HCT116 (cell line): ENCODE measurements at places on chromosomes 13 and 19. TPM values are rescaled to one million over a fixed set of nuclear protein-coding genes. Genes with fewer than 3 reads are reported as not detected.

The DNAJC15 gene
- 10.8 TPM for total RNA-seq

DNA sequence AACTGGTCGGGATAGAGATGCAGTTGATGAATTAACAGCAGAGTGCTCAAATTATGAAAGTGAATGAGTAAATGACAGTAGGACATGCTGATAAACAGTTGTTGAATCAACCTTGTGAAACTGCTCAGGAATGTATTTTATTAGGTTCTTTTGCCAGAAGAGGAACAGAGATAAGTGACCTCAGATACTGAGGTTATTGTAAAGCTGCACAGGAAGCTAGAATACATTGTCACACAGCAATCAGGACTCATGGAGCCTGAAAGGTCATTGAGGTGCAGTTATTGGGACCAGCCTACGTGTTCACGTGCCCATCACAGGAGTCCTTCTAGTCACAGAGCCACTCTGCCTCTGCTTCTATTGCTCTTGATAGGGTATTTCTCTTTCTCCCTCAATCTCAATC, 47.5 kb upstream of the MED4 start:
- no peak overlapping the region for H3K27ac ChIP-seq
- no peaks in the 10 kb centered on the region for H3K4me1 ChIP-seq
- H3K36me3 ChIP-seq: no peaks in the 10 kb centered on the region
- DNase-seq: no peak
- H3K4me3 ChIP-seq: no peak overlapping the region

DNA sequence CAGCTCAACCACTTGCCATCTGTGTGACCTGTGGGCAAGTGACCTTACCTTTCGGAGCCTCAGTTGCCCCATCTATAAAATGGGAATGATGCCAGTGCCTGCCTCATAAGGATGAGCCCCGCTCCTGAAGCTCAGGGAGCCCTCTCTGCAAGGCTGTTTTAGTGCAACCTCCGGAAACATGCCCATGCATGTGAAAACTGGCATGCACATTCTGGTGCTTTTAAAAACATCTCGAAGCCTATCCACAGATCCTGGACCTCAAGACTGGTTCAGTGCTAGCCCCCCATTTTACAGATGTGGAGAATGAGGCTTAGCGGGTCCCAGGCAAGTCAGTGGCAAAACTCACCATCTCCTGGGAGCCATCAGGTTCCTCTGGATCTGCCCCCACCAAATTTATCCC, 5.6 kb downstream of the CADM4 start:
- H3K27me3 ChIP-seq: peaks cover 6% of the 10 kb centered on the region; the same call in 1 of the 2 replicates
- no peaks in the 10 kb centered on the region for H3K36me3 ChIP-seq
- H3K4me3 ChIP-seq: no peak overlapping the region
- peaks cover 7% of the 10 kb centered on the region; the same call in 1 of the 2 replicates for H3K4me1 ChIP-seq
- no peak overlapping the region for H3K27ac ChIP-seq

- no peak for DNase-seq
- no peaks in the 10 kb centered on the region for H3K4me1 ChIP-seq
- no peak overlapping the region for H3K4me3 ChIP-seq
- H3K36me3 ChIP-seq: no peaks in the 10 kb centered on the region
- H3K27ac ChIP-seq: no peak overlapping the region
These were observed 35.2 kb downstream of the TSC22D1 start for GRCh38 chr13:44540761-44541434.

- peaks cover under 1% of the 10 kb centered on the region; the same call in 1 of the 2 replicates for H3K4me1 ChIP-seq
- no peaks in the 10 kb centered on the region for H3K27me3 ChIP-seq
- no peak for DNase-seq
- H3K27ac ChIP-seq: no peak overlapping the region
- no peak overlapping the region for H3K4me3 ChIP-seq
These were observed 6.4 kb downstream of the TNFAIP8L1 start for GRCh38 chr19:4645718-4646117.

The RINL gene
- 28.6 TPM for total RNA-seq

The GRIN3B gene
- 0.69 TPM for total RNA-seq

The FGF21 gene
- 0.81 TPM for total RNA-seq

- DNase-seq: no peak
- no peak overlapping the region for H3K4me3 ChIP-seq
- no peaks in the 10 kb centered on the region for H3K27me3 ChIP-seq
- no peaks in the 10 kb centered on the region for H3K36me3 ChIP-seq
- H3K4me1 ChIP-seq: no peaks in the 10 kb centered on the region
These were observed 9.7 kb downstream of the CLEC4G start for GRCh38 chr19:7722231-7722651.

GRCh38 chr13:32904266-32904665, 112.0 kb upstream of the KL start:
- H3K27ac ChIP-seq: no peak overlapping the region
- H3K4me1 ChIP-seq: peaks cover 3% of the 10 kb centered on the region; the same call in 1 of the 2 replicates
- no peak for DNase-seq
- H3K4me3 ChIP-seq: no peak overlapping the region
- no peaks in the 10 kb centered on the region for H3K27me3 ChIP-seq

The ZNF837 gene
- 3.2 TPM for total RNA-seq

DNA sequence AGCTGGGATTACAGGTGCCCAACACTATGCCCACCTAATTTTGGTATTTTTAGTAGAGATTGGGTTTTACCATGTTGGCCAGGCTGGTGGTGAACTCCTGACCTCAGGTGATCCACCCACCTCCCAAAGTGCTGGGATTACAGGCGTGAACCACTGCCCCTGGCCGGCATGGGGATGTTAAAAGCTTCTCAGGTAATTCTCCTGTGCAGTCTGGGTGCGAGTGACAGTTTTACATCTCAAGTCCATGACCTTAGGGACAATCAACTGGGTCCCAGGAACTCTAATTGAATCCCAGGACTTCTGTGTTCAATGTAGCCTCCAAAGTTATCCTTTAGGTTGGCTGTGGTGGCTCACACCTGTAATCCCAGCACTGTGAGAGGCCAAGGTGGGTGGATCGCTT, 100.1 kb upstream of the TSHZ3 start:
- no peaks in the 10 kb centered on the region for H3K4me1 ChIP-seq
- no peak overlapping the region for H3K27ac ChIP-seq
- DNase-seq: no peak
- no peaks in the 10 kb centered on the region for H3K27me3 ChIP-seq

- no peaks in the 10 kb centered on the region for H3K36me3 ChIP-seq
- H3K4me3 ChIP-seq: no peak overlapping the region
- no peak for DNase-seq
- peaks cover 27% of the 10 kb centered on the region for H3K4me1 ChIP-seq
These were observed 26.8 kb upstream of the ADGRE5 start for GRCh38 chr19:14354445-14354844.

GRCh38 chr13:64877176-64877575, 2353.0 kb downstream of the PCDH9 start:
- no peaks in the 10 kb centered on the region for H3K27me3 ChIP-seq
- H3K4me1 ChIP-seq: no peaks in the 10 kb centered on the region
- no peak for DNase-seq
- H3K4me3 ChIP-seq: no peak overlapping the region

- H3K27me3 ChIP-seq: 0 out of 2 replicates have a peak, but pooled peaks cover 4% of the 10 kb centered on the region
- DNase-seq: no peak
These were observed 85.9 kb upstream of the SOX1 start for GRCh38 chr13:111981006-111981405.

- H3K4me1 ChIP-seq: peaks cover 4% of the 10 kb centered on the region
- no peak overlapping the region for H3K27ac ChIP-seq
- no peaks in the 10 kb centered on the region for H3K36me3 ChIP-seq
- no peak overlapping the region for H3K4me3 ChIP-seq
These were observed 20.8 kb upstream of the ZNRF4 start for GRCh38 chr19:5434351-5434917.

DNA sequence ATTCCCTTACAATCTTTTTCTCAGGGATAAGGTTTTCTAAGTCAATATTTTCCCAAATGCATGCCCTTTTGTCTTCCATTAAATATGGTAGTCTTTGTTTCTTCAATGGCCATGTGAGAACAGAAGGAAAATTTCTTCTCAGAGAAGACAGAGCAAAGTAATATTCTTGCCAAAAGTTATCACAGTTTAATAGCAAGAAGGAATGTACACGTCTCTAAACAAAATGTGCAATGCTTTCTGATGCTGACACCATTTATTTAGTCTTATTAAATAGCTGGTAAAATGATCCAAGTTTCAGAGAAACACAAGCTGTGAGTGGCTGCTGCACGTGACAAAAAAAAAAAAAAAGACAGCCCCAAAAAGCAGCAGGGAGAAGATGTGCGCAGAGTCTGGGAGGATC, 542.5 kb downstream of the GPC6 start:
- DNase-seq: no peak
- no peak overlapping the region for H3K27ac ChIP-seq
- H3K4me3 ChIP-seq: no peak overlapping the region
- H3K4me1 ChIP-seq: no peaks in the 10 kb centered on the region
- no peaks in the 10 kb centered on the region for H3K27me3 ChIP-seq

GRCh38 chr13:22839603-22840530, 340.9 kb upstream of the SGCG start:
- DNase-seq: no peak
- H3K27me3 ChIP-seq: no peaks in the 10 kb centered on the region
- H3K4me3 ChIP-seq: no peak overlapping the region
- H3K36me3 ChIP-seq: no peaks in the 10 kb centered on the region
- H3K4me1 ChIP-seq: no peaks in the 10 kb centered on the region

GRCh38 chr13:38090913-38091312, 221.3 kb upstream of the TRPC4 start:
- no peak overlapping the region for H3K4me3 ChIP-seq
- no peaks in the 10 kb centered on the region for H3K27me3 ChIP-seq
- H3K4me1 ChIP-seq: no peaks in the 10 kb centered on the region
- DNase-seq: no peak

The FLT3 gene
- 0.17 TPM for total RNA-seq

The C13orf42 gene
- not detected for total RNA-seq

GRCh38 chr13:36475468-36475867, 43.2 kb downstream of the CCNA1 start:
- no peaks in the 10 kb centered on the region for H3K36me3 ChIP-seq
- no peak for DNase-seq
- no peaks in the 10 kb centered on the region for H3K4me1 ChIP-seq
- no peak overlapping the region for H3K4me3 ChIP-seq
- no peak overlapping the region for H3K27ac ChIP-seq
- no peaks in the 10 kb centered on the region for H3K27me3 ChIP-seq

DNA sequence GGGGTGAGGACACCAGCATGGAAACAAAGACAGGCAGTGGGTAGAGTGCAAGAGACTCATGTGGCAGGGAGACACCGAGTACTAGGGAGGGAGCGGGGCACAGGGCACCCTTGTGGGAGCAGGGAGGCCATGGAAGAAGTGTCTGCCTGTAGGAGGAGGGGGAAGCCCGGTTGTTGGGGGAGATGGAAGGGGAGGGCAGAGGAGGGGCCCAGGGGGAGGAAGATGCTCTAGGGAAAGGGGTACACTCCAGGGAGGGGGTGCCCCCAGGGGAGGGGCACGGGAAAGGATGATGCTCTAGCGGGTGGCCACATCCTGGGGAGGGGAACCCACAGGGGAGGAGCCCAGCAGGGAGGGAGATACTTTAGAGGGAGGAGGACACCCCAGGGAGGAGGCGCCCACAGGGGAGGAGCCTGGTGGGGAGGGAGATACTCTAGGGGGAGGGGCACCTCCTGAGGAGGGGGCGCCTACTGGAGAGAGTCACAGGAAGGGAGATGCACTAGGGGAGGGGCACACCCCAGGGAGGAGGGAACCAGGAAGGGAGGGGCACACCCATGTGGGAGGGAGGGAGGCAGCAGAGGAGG, 24.9 kb downstream of the CPAMD8 start:
- no peak overlapping the region for H3K4me3 ChIP-seq
- H3K36me3 ChIP-seq: no peaks in the 10 kb centered on the region
- H3K27ac ChIP-seq: no peak overlapping the region
- H3K27me3 ChIP-seq: no peaks in the 10 kb centered on the region
- no peak for DNase-seq

The CEACAM16 gene
- not detected for total RNA-seq

DNA sequence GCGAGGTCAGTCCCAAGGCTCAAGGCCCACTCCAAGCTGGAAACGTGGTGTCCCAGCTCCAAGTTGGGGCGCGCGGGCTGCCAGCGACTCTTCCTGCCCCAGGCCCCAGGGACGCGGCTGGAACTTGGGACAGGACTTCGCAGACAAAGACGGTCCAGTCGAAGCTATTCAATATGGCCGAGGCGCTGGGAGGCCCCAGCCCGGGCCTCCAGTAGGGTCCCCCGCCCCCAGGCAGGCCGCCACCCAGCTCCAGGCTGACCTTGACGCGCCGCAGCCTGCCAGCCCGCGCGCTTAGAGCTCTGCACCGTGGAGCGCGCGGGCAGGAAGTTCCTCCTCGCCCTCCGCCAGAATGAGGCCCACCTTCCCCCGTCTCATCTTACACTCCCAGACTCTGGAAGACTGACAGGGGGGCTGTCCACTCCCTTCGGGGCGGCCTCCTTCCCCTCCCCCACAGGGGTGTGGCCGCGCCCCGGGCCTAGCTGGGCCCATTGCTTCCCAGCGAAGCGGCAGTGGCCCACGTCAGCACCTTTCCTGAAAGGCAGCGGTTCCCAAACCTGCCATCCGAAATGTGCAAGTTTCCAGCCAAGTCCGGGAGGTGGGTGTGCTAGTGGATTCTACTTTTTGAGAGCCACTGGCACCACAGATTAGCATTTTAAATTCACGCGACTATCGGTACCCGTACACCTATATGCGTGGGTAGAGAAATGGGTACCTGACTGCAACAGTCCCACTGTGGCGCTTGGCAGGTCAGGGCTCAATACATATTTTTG, at the start of gene CCDC8:
TSS of gene CCDC8 (minus strand) at position 303 of the 770 bp plus-strand sequence. CDS start 754 bp downstream, outside the sequence.
- H3K36me3 ChIP-seq: no peaks in the 10 kb centered on the region
- H3K27ac ChIP-seq: no peak within 1 kb of the TSS
- peaks cover 12% of the 10 kb centered on the region for H3K4me1 ChIP-seq
- H3K27me3 ChIP-seq: no peaks in the 10 kb centered on the region
- DNase-seq: no peak
- no peak within 1 kb of the TSS for H3K4me3 ChIP-seq

DNA sequence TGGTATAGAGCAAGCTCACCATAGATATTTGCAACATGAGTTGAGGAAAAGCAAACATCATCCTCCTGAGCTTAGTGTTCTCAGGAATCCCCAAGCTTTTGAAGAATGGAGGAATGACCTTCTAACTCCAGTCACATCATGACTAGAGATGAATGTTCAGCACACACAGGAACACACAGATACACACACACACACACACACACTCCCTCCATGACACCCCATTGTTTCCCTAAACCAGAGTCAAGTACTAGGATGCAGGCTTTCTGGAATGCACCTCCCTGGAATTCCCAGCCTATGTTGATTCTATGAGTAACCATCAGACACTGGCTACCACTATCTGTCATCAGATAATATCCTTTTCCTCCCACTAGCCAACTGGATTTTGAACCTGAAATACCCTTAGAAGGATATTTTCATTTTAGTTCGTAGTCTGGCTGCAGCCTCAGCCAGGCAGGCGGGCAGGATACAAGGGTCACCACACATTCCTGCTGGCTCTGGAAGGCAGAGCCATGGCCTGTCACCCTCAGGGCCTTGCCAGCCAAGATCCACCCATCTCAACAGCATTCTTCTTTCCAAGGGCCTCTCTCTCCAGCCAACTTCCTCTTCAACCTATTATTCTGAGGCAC, 162.4 kb downstream of the FOXO1 start:
- no peaks in the 10 kb centered on the region for H3K36me3 ChIP-seq
- H3K4me1 ChIP-seq: no peaks in the 10 kb centered on the region
- H3K4me3 ChIP-seq: no peak overlapping the region
- H3K27me3 ChIP-seq: no peaks in the 10 kb centered on the region
- DNase-seq: no peak
- H3K27ac ChIP-seq: no peak overlapping the region
